ENCODE measurements at places on chromosomes 5 and 9.

GRCh38 chr9:114246558-114246957 is 76.3 kb upstream of the ORM1 start:
- DNase-seq = no peak

GRCh38 chr9:110650991-110651411 is 17.6 kb upstream of the MUSK start:
- no peak for DNase-seq

DNA sequence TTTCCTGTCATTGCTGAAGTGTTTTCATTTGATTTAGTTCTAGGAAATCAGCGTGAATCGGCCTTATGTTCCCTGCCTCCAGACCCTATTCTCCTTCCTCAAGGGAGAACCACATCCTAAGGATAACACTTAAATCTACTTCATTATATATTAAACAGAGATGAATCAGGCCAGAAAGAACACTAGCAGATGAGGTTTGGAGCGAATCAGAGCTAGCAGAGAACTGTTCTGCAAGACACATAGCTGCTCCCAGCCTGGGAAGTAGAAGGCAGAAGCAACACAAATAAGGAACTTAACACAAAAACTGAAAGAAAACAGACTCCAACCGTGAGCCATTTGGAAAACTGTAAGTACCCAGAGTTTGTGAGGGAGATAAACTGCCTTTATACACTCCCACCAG is 718.2 kb downstream of the SEMA5A start:
- DNase-seq = no peak

- DNase-seq = no peak
These were observed 124.8 kb upstream of the IRX4 start for GRCh38 chr5:2007496-2007877.

GRCh38 chr5:79122973-79123372 is 11.4 kb downstream of the BHMT start:
- DNase-seq = no peak

DNA sequence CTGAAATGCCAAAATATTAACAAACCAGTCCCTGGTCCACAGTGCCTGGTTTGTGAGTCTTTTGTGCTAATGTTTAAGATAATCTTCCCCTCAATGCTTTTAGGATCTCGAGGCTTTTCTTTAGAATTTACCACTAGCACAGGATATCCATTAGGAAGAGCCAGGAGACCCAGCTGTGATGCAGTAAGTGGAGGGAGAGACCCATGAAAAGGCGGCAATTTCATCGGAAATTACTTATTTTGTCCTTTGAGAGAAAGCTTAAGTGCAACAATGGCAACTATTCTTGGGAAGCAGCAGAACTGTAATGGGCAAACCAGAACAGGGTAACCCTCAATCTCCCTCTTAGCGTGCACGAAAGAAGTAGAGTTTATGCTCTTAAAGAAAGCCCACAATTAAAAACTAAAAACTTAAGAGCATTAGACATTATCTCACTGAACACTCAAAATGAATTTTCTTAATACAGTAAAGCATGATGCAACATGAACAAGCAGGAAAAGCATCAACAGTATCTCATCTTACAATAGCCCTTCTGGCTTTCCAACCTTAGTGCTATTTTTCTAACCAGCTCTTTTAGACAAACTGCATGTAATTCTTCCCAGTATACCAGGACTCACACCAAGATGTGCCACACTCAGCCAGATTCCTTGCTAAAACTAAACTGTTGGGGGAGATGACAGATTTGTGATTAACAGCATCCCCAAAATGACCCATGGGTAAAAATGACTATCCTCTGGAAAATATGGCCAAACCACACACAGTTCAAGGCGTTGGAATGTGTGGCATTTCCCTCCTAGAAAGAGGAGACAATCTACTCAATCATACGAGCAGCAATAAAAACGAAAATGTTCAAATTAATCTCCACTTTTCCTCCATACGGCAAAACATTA is 36.4 kb downstream of the PWWP2A start:
- no peak for DNase-seq

- no peak for DNase-seq
These were observed 243 bp upstream of the SHISAL2B start for GRCh38 chr5:64690104-64690416.

DNA sequence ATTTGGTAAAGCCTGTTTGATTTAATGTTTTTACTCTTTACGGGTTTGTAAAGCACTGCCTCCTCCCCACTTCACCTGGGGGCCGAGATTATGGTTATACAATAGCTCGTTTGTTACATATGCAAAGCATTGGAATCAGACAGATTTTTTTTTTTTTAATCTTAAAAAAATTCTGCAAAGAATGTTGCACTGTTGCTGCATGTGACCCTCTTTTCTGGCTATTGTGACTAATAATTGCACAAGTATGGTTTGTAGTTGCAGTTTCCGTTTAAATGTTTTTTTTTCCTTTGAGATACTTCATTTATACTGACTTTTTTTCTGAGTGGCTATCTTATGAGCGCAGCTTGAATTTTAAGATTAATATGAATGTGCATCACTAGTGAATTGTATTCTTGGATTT is 165.3 kb downstream of the KDM4C start:
- DNase-seq = no peak

DNA sequence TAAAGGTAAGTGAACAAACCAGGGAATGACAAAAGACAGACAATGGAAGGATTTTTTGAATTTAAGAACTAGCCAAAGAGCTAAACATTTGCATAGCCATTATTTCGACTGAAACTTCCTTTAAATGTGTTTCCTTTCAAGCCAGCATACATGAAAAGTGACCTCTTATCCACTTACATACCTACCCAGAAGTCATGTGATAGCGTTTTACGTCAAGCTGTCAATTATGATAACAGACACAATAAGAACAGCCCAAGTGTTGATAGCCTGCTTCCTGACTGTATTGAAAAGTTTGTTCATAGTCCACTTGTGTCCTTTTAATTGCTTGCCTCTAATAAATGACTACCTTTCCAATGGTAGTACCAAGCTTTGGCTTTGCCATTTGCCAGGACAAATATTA is 206.0 kb downstream of the NFIB start:
- DNase-seq = no peak

DNA sequence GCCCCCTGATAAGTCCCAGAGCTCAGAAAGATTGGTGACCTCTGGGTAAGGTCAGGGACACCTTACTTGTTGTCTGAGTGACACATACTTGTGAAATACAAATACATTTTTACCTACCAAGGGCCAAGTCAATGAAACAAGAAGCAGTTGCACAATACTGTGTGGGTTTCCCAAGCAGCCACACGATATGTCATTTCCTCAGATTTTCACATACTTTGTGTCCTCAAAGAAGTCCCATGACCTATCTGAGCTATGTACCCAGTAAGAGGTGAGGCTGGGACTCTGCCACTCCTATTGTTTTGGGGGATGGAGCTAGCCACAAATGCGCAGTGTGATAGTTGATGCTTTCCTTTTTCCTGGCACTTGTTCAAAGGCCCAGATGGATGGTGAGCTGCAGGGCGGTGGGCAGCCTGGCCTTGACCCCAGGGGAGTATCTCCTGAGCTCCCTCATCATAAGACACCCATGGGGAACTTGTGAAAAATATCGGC is 4.8 kb upstream of the SLC25A51 start:
- DNase-seq = no peak

GRCh38 chr9:20683351-20684034 is 566 bp upstream of the FOCAD start:
- DNase-seq = peak; percentile 24

DNA sequence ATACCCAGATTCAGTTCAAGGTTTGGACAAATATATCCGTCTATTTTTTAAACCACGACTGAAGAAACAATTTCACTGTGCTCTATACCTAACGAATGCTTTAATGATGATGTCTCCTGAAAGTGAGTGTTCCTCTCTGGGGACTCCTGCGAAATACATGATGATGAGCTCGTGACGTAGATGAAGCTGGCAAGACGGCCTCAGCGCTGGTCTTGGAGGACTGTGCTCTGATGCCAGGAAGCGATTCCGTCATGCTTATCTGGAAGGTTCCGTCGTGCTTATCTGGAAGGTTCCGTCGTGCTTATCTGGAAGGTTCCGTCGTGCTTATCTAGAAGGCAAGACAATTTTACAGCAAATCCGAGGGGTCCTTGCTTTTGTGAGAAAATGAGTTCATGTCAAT is 250.8 kb upstream of the IRX2 start:
- DNase-seq = no peak

GRCh38 chr5:75993643-75994520 is 89.3 kb upstream of the SV2C start:
- DNase-seq = no peak

All from stimulated activated CD4-positive, alpha-beta T cell treated with anti-CD3 and anti-CD28 coated beads, Interleukin-4, amount 100 ng/mL, for 4 hours (primary cell).